Myocyte (in vitro differentiated cells): ENCODE measurements at places on chromosomes 5 and 9.

- no peak for DNase-seq
These were observed 43.1 kb downstream of the PDZD2 start for GRCh38 chr5:31682025-31682424.

GRCh38 chr9:73344060-73344459 lies 192.4 kb downstream of the ANXA1 start:
- DNase-seq, result no peak

DNA sequence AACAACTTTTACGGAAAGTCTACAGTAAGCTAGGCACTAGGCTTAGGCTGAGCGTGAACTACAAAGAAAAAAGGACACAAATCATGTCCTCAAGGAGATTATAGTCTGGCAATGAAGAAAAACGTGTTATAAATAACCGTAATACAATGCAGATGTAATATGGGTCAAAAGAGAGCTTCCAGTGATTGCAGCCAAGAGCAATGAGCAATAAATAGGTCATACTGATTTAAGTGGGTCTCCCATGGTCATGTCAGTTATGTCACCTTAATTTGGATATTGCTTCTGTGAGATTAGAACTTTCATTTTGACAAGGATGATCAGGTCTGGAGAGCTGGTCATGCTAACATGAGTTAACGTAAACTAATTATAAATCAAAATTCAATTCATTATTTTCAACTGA lies 158.6 kb upstream of the GNA14 start:
- DNase-seq, result no peak

GRCh38 chr9:4769321-4770080 lies 23.2 kb upstream of the RCL1 start:
- DNase-seq, result no peak

DNA sequence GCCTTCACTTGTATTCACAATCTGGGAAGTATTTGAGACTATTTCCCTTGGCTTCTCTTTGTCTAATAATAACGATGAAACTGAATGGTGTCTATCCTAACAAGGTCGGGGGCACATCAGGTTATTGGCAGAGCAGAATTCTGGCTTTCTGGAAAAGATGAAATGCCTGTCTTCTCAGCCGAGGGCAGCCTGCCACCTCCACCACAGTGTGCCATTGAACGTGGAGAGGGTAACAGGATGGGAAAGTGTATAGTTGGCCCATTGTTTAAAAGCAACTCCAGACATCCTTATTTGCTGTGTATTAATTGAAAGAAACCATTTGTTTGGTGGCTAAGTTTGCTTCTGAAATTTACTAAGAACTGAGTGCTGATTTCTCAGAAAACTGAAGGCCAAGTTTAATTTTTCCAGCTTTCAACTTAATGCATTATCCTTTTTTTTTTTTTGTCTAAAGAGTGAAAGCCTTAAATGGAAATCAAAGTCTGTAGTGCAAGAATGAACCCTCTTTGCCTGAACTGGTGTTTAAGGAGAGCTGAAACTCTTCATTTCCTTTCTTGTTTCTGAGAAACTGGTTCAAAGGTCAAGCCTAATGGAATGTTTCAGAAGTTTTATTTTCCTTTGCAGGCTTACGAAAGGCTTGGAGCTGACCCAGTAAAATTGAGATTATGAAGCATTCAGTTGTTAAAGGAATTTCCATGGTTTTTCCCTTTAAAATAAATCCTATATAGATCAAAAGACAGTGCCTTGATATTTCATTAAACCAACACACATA lies 563.7 kb upstream of the DAP start:
- peak; percentile 3 for DNase-seq

GRCh38 chr5:21818370-21818720 lies 1034.8 kb downstream of the CDH12 start:
- DNase-seq, result no peak

DNA sequence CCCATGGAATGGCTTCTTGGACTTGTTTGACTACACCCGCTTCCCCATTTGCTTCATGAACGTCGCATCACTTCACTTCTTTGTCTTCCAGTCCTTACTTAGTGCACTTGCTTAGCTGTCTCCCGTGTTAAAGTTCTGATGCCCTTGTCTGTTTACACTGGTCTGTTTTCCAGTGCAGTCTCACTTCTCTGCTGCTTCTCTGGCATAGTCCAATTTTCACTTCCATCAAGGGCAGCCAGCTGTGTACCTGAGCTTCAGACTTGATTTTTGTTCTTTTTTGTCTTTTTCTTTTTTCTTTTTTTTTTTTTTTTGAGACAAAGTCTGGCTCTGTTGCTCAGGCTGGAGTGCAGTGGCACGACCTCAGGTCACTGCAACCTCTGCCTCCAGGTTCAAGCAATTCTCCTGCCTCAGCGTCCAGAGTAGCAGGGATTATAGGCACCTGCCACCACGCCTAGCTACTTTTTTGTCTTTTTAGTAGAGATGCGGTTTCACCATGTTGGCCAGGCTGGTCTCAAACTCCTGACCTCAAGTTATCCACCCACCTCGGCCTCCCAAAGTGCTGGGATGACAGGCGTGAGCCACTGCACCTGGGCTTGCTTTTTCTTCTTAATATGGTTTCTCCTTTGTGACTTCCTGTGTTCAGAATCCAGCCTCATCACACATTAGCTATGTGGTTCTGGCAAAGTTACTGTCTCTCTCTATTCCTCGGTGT lies 75.4 kb downstream of the LRRC70 start:
- no peak for DNase-seq

GRCh38 chr9:125524583-125525355 lies 182.2 kb downstream of the MAPKAP1 start:
- DNase-seq, result no peak

DNA sequence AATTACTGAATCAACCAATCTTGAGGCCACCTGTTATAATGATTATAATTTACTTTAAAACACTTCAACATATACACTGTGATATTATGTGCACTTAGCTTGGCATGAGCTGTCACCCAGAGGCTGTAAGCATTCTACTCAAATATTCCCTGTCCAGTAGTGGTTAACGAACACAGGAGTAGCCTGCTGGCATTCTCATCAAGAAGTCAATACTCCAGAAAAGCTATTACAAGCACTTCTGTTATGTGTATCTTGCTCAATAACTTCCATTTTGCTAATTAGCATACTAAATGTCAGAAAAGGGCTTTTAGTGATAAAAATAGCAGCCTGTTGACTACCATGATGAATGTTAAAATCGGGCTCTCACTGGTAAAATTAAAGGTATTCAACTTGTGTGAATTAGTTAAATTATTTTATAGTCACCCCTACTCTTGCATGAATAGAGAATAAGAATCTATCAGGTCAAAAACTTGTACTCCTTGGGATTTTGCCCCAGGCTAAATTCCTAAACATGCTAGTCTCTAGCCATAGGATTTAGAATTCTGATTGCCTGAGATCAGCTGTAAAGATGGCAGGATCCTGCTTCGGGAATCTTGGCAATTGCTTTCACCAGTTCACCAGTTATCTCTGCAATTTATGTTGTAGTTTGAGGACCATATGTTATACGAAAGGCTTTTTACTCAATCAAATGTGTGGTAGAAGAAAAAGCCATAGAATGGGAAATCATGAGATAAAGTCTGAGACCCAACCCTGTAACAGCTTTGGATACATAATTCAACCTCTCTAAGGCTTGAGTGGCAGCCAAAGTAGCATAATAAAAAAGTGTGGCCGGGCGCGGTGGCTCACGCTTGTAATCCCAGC lies 43.4 kb upstream of the PAM start:
- no peak for DNase-seq

DNA sequence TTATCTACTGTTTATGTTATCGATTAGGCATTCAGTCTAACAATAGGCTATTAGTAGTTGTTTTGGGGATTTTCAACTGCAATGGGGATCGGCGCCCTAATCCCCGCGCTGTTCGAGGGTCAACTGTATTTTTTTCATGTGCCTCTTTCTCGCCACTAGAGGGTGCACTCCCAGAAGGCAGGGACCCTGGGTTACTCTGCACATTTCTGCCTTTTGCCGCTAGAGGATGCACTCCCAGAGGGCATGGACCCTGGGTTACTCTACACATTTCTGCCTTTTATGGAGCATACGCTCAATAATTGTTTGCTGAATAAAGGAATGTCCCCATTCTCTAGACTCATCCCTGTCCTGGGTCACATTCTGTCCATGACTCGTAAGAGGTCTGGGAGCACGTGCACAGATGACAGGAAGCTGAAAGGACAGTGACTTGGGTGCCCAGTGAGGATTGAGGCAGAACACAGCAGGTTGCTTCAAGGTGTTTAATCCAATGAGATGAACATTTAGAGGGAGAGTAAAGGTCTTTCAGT lies 27.9 kb upstream of the RECK start:
- peak; percentile 80 for DNase-seq

DNA sequence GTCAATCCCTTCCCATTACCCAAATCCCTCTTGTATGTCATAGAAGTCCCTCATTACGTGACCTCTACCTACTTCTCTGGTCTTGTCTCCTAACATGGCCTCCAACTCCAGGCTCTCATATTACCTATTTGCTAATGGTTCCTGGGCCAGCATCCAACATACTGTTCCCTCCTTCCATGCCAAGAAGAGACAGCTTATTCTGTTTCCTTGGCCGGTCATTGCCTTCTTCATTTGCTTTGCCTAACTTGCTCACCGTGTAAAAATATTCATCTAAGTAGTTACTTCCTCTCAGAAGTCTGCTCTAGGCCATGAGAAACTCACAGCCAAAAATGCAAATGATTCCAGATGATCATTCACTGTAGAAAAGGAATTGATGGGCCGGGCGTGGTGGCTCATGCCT lies 8.9 kb upstream of the IL6ST start:
- no peak for DNase-seq

GRCh38 chr5:110441035-110441434 lies 285.4 kb downstream of the TMEM232 start:
- peak; percentile 62 for DNase-seq

DNA sequence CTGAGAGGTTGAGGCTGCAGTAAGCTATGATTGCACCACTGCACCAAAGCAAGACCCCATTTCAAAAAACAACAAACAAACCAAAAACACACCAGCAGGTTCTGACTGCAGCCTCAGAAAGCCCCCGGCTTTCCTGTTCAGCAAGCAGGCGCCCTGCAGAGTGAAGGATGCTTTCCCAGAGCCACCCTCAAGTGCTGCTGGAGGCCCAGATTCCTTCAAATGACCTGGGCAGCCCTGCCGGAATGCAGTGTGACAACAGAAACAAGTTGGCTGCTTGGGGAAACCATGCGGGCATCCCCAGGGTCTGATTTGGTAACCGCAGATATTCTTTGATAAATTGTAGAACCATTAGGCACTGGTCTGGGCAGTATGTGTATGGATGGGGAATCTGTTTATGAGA lies 35.7 kb upstream of the GNE start:
- DNase-seq, result no peak

- DNase-seq, result no peak
These were observed 38.9 kb downstream of the BICD2 start for GRCh38 chr9:92725766-92726165.

DNA sequence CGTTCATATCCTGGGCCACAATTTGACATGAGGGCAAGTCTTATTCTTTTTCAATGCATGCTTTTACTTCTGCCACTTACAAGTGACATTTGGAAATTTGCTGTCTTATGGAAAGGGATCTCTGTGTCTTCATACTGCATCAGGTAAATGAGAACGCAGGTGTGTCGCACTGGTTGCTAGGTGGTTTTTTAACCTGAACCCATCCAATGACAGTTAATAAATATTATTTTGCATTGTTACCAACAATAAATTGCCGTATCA lies 1.1 kb downstream of the ADAMTS16 start:
- DNase-seq, result no peak

DNA sequence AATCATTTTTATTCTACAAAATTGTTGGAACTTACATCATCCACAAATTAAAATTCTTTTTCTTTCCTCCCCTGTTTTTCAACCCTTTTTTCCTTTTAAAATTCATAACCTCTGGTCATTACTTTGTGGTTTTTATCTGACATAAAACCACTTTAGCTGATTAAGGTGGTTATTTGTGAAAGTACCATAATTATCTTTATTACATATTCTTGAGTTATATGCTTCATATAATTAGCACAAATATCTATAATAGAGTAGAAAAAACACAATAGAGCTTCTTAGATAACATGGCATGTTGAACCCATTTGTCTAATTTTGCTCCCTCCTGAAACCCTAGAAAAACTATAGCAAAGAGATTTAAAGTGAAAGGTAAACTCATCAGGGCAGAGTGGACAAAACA lies 22.9 kb upstream of the PPIC start:
- DNase-seq, result no peak

DNA sequence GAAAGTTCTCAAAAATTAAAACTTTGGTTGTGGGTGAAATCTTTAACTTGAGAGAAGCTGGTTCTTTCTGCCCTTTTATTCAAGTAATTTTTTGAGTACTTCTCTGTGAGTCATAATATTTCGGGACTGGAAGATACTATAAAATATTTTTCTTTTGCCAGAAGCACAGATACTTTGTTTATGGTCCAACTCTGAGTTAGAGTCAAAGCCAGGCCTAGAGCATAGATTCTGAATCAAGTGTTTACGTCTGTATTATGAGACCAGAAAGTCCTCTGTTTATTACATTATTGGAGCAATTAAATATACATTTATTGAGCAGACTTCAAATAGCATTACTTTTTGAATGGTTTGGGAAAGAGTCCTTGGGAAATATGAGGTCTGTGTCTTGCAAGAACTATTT lies 187.9 kb downstream of the FER start:
- no peak for DNase-seq

DNA sequence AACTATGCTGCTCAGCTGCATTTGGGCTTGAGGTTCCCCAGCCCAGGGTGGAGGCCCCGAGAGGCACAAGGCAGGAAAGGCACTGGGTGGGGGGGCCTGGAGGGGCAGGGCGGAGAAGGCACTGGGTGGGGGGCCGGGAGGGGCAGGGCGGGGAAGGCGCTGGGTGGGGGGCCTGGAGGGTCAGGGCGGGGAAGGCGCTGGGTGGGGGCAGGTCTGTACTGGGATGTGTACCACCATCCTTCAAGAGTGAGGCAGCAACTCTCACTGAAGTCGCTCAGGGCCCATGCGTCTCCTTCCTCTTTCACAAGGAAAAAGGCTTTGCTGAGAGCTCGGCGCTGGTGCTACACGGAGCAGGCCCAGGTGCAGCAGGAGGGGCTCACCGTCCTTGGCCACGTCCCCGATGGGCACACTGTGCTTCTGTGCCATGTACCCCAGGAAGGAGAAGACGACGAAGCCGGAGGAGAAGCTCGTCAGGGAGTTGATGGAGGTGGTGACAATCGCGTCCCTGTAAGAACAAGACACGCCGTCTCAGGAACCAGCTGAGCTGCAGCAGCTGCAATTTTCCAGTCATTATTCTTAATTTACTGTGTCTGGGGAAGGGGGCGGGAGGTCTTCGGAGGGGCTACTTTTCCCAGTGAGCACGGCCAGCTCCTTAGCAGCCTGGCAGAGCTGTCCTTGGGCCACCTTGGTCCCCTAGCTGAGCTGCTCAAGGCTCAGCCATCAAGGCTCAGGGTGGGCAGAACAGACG lies 30.8 kb downstream of the SLC6A3 start:
- DNase-seq, result no peak

- no peak for DNase-seq
These were observed 291.1 kb downstream of the MLLT3 start for GRCh38 chr9:20331095-20331685.

GRCh38 chr5:84729326-84729725 lies 344.6 kb upstream of the EDIL3 start:
- peak; percentile 43 for DNase-seq

GRCh38 chr9:5455181-5455580 lies 4.8 kb downstream of the CD274 start:
- DNase-seq, result peak; percentile 33
